Bronchus fibroblast of lung (primary cell): ENCODE measurements at places on chromosomes 11 and 22. TPM values are rescaled to one million over a fixed set of nuclear protein-coding genes. Genes with fewer than 3 reads are reported as not detected.

Gene PYGM
- 0.17 and 0.30 TPM in 2 replicates for total RNA-seq

Gene MRGPRG
- not detected in 2 replicates for total RNA-seq

Gene PLA2G6
- 2.9 and 4.9 TPM in 2 replicates for total RNA-seq

Gene ACTN3
- not detected in 2 replicates for total RNA-seq

Gene PDHX
- total RNA-seq = 19.0 and 20.7 TPM in 2 replicates

Gene DUSP18
- 7.7 and 10.4 TPM in 2 replicates for total RNA-seq

Gene E2F8
- 3.3 and 3.9 TPM in 2 replicates for total RNA-seq

Gene SUN2
- 93.1 and 94.7 TPM in 2 replicates for total RNA-seq

Gene OR5B2
- total RNA-seq = not detected in 2 replicates

Gene ACCS
- 3.1 and 3.7 TPM in 2 replicates for total RNA-seq

Gene RAB38
- 6.2 and 7.0 TPM in 2 replicates for total RNA-seq

Gene PPP2R5B
- total RNA-seq = 14.1 and 16.6 TPM in 2 replicates

Gene MRGPRX3
- total RNA-seq = not detected in 2 replicates

Gene MS4A15
- not detected in 2 replicates for total RNA-seq

Gene SLC22A9
- total RNA-seq = not detected in 2 replicates

Gene C11orf16
- not detected in 2 replicates for total RNA-seq

Gene KCTD17
- total RNA-seq = 29.8 and 30.5 TPM in 2 replicates

Gene SHANK2
- 1.0 and 1.5 TPM in 2 replicates for total RNA-seq

Gene GCAT
- total RNA-seq = 35.2 and 44.4 TPM in 2 replicates

Gene CNTF
- total RNA-seq = 0.34 and 0.59 TPM in 2 replicates

Gene C11orf52
- 0.34 and 0.59 TPM in 2 replicates for total RNA-seq

Gene TIMM10
- 53.1 and 56.5 TPM in 2 replicates for total RNA-seq

Gene PLAAT4
- 5.0 and 6.7 TPM in 2 replicates for total RNA-seq

Gene ZP1
- total RNA-seq = 0.30 and 0.50 TPM in 2 replicates

Gene SLC1A2
- under 0.01 and 0.17 TPM in 2 replicates for total RNA-seq

Gene USH1C
- total RNA-seq = not detected in 2 replicates

Gene CECR2
- 0.15 and 0.17 TPM in 2 replicates for total RNA-seq

Gene OR51Q1
- total RNA-seq = not detected in 2 replicates

Gene SLC37A2
- 4.9 and 5.0 TPM in 2 replicates for total RNA-seq

Gene TTC36
- total RNA-seq = 1.0 TPM in 1 of 2 replicates, not detected in the other

Gene NEFH
- total RNA-seq = 2.1 and 2.5 TPM in 2 replicates

Gene OR5D13
- not detected in 2 replicates for total RNA-seq

Gene PLEKHA7
- total RNA-seq = 0.50 and 3.1 TPM in 2 replicates

Gene SMC1B
- not detected in 2 replicates for total RNA-seq

Gene TSPAN4
- 186 and 200 TPM in 2 replicates for total RNA-seq

Gene FBXO7
- total RNA-seq = 72.2 and 79.2 TPM in 2 replicates

Gene CELSR1
- 0.15 and 0.34 TPM in 2 replicates for total RNA-seq

Gene CNIH2
- total RNA-seq = 0.17 and 0.89 TPM in 2 replicates

Gene TPBGL
- total RNA-seq = not detected in 2 replicates

Gene DEFB108B
- total RNA-seq = not detected in 2 replicates

Gene ADAMTS15
- total RNA-seq = 5.5 TPM in 2 replicates

Gene MUC2
- total RNA-seq = not detected in 2 replicates

Gene KCNQ1OT1
- 0.30 and 0.50 TPM in 2 replicates for total RNA-seq

Gene DSCAML1
- total RNA-seq = not detected in 2 replicates

Gene CTSW
- 0.15 and 0.34 TPM in 2 replicates for total RNA-seq

Gene OOSP1
- total RNA-seq = not detected in 2 replicates

Gene ETS1
- 35.5 and 36.1 TPM in 2 replicates for total RNA-seq

Gene CDC42EP1
- 70.0 and 73.6 TPM in 2 replicates for total RNA-seq

Gene MMP12
- not detected in 2 replicates for total RNA-seq

Gene TRIM21
- 11.0 and 11.3 TPM in 2 replicates for total RNA-seq

Gene TIMM10B
- 36.1 and 54.7 TPM in 2 replicates for total RNA-seq

Gene PARVG
- not detected in 2 replicates for total RNA-seq

Gene APOA5
- not detected in 2 replicates for total RNA-seq

Gene RFPL1
- not detected in 2 replicates for total RNA-seq

Gene CARD16
- total RNA-seq = 30.8 and 38.8 TPM in 2 replicates

Gene NF2
- total RNA-seq = 68.2 and 72.8 TPM in 2 replicates

Gene OR8D4
- total RNA-seq = not detected in 2 replicates

Gene LUZP2
- under 0.01 and 0.15 TPM in 2 replicates for total RNA-seq

Gene JAM3
- total RNA-seq = 32.6 TPM in 2 replicates
